Transverse colon (tissue), 4 donors: ENCODE measurements at places on chromosomes 3 and 15. TPM values are rescaled to one million over a fixed set of nuclear protein-coding genes. Genes with fewer than 3 reads are reported as not detected.

The NEO1 gene
- total RNA-seq, result 100 TPM

The ABHD17C gene
- total RNA-seq, result 96.0 TPM

The TGM4 gene
- total RNA-seq, result not detected

The IGSF11 gene
- 0.37 TPM for total RNA-seq

The SKOR1 gene
- total RNA-seq, result not detected

The GOLGA8T gene
- total RNA-seq, result not detected

The UPK1B gene
- total RNA-seq, result 0.95 TPM
